ENCODE measurements at places on chromosomes 4 and X.

GRCh38 chr4:133014473-133015135 lies 134.5 kb upstream of the PCDH10 start:
- no peak for DNase-seq

GRCh38 chr4:169791527-169792156 lies 33.9 kb upstream of the HPF1 start:
- peak; percentile 75 for DNase-seq

GRCh38 chr4:24750106-24750505 lies 45.3 kb upstream of the SOD3 start:
- DNase-seq: no peak

- no peak for DNase-seq
Measured at GRCh38 chr4:3413675-3414420, 27.9 kb upstream of the HGFAC start.

DNA sequence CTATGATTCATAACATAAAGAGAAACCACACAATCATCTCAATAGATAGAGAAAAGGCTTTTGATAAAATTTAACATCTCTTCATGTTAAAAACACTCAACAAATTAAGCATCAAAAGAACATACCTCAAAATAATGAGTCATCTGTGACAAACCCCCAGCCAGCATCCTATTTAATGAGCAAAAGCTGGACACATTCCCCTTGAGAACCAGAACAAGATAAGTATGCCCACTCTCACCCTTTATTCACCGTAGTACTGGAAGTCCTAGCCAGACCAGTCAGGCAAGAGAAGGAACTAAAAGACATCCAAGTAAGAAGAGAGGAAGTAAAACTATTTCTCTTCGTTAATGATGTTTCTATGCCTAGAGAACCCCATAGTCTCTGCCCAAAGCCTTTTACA lies 507.2 kb downstream of the PABPC4L start:
- no peak for DNase-seq

DNA sequence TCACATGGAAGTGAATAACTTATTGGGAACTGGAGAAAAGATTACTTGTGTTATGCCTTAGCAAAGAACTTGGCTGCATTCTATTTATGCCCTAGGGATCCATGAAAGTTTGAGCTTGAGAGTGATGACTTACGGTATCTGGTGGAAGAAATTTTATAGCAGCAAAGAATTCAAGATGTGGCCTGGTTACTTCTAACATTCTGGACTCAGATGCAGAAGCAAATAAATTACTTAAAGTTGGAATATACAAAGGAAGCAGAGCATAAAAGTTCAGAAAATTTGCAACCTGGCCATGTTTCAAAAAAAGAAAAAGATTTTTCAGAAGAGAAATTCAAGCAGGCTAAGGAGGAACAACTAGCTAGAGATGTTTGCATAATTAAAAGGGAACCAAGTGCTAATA lies 252.3 kb upstream of the WDFY3 start:
- DNase-seq: no peak

DNA sequence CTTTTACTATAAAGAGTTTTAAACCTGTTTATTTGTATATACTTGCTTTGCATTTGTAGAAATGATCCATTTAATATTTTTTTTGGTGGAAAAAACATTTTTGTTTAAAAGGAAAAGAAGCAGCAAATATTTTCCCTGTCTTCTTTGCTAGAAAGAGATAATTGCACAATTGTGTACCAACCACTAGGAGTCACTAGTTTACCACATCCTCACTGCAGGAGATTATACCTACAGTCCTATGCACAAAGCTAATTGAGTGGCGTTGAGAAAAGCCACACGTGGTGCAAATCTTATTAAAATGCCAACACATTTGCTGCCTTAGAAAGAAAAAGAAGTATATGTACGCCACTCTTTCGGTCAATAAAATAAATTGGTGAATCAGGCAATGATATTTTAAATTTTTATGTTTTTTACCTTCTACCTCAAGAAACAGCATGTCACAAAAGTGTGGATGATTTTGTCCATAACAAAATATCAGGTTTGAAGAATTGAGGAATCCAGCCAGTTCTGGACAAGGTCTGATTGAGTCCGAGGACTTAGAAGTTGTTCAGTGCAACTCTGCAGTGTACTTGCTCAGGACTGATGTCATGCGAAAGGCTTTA lies 102.9 kb downstream of the GRXCR1 start:
- DNase-seq: no peak

GRCh38 chr4:112832493-112832892 lies 195.6 kb downstream of the LARP7 start:
- no peak for DNase-seq

DNA sequence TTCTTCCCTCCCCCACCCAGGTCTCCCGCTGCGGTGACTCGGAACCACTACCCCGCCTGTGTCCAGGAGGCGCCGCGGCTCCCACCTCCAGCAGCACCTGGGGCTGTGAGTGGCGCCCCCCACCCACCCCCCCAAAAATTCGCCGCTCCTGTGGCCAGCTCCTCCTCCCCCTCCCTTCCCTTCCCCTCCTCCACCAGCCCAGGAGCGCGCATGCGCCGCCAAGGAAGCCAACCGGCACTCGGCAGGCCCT lies 278 bp downstream of the CLOCK start:
- DNase-seq: no peak

DNA sequence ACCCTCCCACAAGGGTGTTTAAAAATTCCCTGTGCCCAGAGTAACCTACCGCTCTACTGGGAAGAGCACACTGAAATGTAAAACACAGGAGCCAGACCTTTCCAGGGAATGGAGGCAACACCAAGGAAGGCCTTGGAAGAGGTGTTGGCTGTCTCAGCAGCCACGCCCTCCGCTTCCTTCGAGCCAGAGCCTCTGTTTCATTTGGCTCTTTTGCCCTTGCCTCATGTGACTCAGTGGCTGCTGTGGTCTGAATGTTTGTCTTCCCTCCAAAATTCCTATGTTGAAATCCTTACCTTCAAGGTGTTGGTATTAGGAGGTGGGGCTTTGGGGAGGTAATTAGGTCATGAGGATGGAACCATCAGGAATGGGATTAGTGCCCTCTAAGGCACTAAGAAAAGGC lies 11.3 kb downstream of the SCD5 start:
- no peak for DNase-seq

- DNase-seq: no peak
Measured at GRCh38 chr4:8273450-8273849, 3.9 kb downstream of the HTRA3 start.

- peak; percentile 89 for DNase-seq
Measured at GRCh38 chrX:119477812-119478232, 9.6 kb downstream of the SLC25A5 start.

DNA sequence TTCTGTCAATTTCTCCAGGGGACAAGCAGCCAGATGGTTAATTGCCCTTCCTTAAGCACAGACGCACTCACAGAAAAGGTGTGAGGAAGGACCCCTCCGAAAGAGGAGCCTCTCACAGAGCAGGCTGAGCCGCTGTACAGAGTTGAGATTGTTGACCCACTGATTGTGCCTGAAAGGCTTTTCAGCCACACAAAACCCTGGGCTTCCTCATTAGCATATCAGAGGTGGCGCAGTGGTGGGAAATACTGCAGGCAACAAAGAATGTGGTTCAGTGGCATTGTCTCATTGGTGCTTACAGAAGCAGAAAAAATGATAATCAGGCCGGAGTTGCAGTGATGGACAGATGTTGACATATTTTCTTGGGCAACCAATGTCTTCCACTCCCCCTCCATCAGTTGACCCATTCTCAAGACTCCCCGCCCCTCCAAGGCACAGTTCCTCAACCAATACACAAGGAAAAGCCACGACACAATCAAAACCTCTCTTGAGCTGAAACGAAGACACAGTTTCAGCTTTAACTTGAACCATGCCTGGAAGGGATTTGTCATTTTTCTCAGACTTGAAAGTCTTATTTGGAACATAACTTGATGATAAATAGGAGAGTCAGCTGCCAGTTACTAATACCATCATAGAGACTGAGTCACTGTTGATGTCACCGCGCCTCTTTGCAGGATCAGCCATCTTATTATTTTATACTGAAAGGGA lies 53.1 kb downstream of the ATXN3L start:
- DNase-seq: no peak

GRCh38 chr4:176791591-176792325 lies 964 bp downstream of the VEGFC start:
- no peak for DNase-seq

DNA sequence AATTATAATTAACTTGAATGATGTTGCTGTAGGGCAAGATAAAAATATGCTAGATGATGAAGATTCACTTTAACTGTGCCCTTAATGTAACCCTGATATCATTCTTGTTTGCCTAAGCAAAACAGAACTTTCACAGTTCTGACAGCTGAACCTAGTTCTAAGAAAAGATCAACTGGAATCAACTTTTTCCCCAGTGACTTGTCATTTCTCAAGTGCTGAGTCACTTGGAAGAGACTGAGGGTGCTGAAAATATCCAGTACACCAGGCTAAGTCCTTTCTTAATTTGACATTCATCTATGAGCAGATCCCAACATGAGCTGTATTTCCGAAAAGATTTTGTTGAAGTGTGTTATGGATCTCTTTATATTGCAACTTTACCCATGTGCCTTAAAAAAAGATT lies 140.4 kb downstream of the MID1IP1 start:
- no peak for DNase-seq

GRCh38 chrX:110327336-110327735 lies 9.5 kb upstream of the AMMECR1 start:
- no peak for DNase-seq

DNA sequence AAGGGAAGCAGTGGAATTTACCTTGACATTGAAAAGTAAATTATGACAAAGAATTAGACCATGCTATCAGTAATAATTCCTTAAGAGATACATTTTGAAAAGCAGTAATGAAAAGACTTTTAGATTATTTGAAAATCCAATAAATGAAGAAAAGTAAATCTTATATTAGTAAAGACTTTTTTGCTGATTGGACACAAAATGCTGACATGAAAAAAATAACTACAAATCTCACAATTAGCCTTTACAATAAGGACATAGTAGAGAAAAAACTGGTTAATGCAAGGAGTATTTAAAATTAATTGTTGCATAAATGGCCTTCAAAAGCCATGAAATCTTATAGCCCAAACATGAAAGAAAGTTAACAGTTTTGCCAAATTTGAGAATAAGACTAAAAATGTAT lies 446.1 kb upstream of the FAM241A start:
- DNase-seq: no peak

DNA sequence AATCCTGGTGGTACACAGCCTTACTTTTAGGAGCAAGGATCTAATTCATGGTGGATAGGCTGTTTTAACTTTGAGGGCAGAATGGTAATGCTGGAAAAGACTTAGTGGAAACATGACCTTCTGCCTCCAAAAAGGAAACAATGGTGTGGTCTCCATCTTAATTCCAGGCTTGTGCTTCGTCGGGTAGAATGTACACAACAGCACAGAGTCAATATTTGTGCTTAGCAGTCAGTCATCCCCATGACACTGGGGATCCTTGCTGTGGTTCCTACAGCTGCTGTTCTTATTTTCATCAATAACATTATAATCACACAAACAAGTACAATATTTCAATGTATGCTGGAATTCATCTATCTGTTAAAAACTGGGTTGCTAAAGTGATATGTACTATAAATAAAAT lies 104.4 kb downstream of the HHIP start:
- no peak for DNase-seq

DNA sequence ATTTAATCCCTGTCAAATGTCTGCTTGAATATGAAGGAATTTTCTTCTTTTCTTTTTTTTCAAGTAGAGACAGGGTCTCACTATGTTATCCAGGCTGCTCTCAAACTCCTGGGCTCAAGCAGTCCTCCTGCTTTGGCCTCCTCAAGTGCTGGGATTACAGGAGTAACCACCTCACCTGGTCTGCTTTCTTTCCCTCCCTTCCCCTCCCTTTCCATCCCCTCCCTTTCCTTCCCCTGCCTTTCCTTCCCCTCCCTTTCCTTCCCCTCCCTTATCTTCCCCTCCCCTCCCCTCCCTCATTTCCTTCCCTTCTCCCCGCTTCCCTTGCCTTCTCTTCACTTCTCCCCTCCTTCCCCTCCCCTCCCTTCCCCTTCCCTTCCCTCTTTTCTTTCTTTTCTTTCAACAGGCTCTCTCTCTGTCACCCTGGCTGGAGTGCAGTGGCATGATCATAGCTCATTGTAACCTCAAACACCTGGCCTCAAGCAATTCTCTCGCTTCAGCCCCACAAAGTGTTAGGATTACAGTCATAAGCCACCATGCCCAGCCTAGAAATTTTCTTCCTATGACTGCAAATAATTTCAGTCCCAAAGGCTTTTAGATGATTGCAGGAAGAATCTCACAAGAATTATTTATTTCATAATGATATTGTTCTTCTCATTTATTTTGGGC lies 168.9 kb downstream of the AASDH start:
- no peak for DNase-seq

GRCh38 chrX:40074959-40075332 lies 22.8 kb downstream of the BCOR start:
- no peak for DNase-seq

GRCh38 chrX:19674041-19674789 lies 158.9 kb upstream of the MAP3K15 start:
- DNase-seq: no peak

DNA sequence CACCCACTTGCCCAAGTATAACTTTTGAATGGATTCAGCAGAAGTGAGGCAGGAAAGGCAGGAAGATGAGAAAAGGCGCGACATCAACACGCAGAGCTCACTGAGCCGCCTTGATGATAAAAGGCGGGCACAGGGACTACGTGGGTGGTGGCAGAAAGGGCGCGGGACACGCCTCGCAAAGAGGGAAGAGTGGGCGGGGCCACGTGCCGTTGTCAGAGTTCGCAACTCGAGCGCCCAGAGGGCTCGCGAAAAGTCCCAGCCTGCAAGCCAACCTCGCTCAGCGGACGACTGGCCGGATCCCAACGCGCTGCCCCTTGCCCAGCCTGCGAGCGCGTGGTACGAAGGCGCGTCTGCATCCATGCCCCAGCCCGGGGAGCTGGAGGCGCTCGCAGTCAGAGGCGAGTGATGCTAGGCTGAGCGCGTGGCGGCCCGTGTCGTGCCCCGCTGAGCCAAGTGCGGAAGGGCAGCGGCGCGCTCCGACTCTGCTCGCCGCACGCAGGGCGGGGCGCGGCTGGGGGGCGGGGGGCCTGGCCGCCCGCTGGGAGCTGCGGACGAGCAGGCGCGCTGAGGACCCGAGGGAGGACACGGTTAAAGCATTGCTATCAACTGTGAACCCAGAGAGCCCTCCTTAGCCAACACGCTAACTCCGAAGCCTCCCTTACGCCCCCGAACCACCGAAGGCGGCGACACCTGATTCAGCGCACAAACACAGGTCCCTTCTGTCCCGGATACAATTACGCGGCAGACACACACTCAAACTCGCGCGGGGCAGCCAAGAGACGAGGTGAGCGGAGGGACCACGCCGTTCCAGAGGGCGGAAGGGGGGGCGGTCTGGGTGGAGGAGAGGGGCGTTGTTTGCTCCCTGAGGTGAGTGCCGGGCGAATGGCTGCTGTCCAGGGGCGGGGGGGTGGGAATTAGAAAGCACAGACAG lies at the start of gene UGT8:
Gene UGT8 (plus strand): TSS at position 617 of the 931 bp plus-strand sequence. CDS start 24,074 bp downstream, outside the sequence.
- no peak for DNase-seq

GRCh38 chr4:88320780-88321373 lies 36.5 kb upstream of the PPM1K start:
- DNase-seq: peak; percentile 33
